ENCODE measurements at places on chromosomes 4 and X.
A peak's percentile ranks its signal among the peaks of the same experiment; 100 is the strongest.

GRCh38 chrX:146887020-146887419 lies 72.5 kb upstream of the CXorf51A start:
- no peak for DNase-seq

GRCh38 chrX:33721927-33722326 lies 410.2 kb downstream of the FAM47A start:
- no peak for DNase-seq

GRCh38 chr4:167492007-167492406 lies 257.7 kb upstream of the SPOCK3 start:
- no peak for DNase-seq

- DNase-seq, result no peak
These were observed 296.0 kb upstream of the SFRP2 start for GRCh38 chr4:154084864-154085263.

GRCh38 chr4:93018806-93019205 lies 715.0 kb downstream of the GRID2 start:
- no peak for DNase-seq

- no peak for DNase-seq
These were observed 28.9 kb upstream of the RPS6KA6 start for GRCh38 chrX:84216881-84217280.

DNA sequence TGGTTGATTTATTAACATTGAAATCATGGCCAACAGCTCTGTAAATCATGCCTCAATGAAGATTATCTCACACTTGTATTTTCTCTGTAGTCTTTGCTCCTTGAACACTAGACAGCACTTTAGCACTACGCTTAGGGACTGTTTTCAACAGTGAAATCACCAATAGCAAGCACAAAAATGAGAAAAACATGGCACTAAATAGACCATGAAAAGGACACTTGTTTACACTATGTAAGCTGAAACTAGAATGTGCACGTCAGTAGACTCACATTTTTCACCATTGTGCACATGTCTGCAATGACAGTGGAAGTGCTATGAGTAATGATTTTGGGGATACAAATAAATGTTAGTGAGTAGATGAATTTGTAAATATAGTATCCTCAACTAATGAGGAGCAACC lies 3.1 kb downstream of the BMP2K start:
- no peak for DNase-seq

- DNase-seq, result no peak
These were observed 14.8 kb upstream of the RTL5 start for GRCh38 chrX:72146527-72146926.

DNA sequence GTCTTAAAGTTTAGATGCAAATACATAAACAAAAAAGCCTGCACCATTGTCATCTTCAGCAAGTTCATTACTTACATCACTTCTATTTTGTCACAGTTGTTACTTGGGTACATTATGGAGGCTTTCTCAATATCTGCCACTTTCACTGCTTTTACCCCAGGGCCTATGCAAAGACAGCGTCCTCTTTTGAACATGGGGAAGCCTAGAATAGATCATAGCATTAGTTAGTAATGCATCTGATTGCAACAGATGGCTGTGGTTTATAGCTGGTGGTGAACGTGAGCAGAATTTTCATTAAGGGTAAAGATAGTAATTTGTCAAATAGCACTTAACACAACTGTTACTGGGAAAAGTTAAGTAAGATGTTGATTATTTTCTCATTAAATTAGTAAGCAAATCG lies 729 bp downstream of the CXCL11 start:
- no peak for DNase-seq

GRCh38 chrX:115013705-115014104 lies 3.7 kb downstream of the IL13RA2 start:
- no peak for DNase-seq

- no peak for DNase-seq
These were observed 249.8 kb upstream of the AADAT start for GRCh38 chr4:170339522-170339921.

- no peak for DNase-seq
These were observed 43.0 kb downstream of the LRP2BP start for GRCh38 chr4:185352741-185353140.

DNA sequence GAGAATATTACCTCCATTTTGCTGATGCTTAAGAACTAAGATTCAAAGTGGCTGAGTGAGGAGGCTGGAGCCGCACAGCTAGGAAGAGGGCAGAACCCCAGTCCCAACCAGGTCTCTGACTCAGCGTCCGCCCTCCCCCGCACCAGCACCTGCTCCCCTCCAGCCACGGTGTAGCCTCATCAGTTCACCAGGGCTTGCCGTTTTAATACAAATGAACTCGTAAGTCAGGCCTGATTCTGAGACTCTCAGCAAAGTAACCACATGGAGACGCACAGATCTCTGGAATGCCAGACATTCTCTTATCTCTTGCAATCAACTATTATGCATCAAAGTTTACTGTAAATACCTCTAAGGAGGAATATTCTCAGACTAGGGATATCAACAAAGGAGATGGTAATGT lies 52.4 kb downstream of the ENPP6 start:
- no peak for DNase-seq

GRCh38 chr4:85783483-85783882 lies 308.5 kb downstream of the ARHGAP24 start:
- DNase-seq, result no peak

- peak; percentile 55 for DNase-seq
These were observed at the start of gene CTSO for GRCh38 chr4:155953151-155954117. CTSO (minus strand) TSS chr4:155953866; CDS start chr4:155953847, 19 bp downstream.

DNA sequence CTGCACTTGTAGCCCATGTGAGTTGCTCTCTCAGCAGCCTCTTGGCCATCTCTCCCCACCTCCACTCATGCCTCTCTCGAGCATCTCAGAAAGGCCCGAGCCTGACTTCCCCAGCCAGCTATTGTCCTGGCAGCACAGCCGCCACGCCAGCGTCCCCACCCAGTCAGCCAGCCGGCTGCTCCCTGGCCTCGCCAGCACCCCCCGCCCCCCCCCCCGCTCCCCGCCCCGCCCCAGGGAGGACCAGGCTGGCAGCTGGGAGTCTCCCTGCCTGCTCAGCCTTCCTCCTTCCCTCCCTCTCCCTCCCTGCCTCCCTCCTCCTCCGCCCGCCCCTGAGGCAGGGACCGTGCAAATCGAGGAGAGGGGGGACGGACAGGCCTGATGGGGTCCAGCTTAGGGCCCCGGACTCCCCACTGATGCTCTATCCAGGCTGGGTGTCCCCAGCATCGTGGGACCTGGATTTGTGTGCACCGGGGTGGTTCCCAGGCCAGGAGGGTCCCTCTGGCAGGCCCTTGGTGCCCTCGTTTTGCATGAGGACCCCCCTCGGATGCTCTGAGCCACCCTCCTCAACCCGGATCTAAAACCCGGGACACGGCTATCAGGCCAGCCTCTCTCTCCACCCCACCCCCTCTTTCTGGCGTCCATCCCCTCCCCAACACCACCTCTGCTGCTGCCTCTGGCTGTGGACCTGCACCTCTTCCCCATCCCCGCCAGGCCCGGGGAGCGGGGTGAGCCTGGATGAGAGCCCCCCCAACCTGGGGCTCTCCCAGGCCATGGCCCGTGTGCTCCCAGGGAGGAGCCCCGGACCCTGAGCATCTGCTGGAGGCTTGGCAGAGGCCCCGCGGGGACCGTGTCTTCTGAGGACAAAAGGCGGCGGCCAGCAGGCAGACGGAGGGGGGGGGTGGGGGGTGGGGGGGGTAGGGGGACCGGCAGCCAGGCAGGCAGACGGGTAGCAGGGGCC lies at the start of gene GPR173:
TSS of gene GPR173 (plus strand) at position 621 of the 958 bp plus-strand sequence. CDS start 27,833 bp downstream, outside the sequence.
- no peak for DNase-seq

- no peak for DNase-seq
These were observed 82.2 kb downstream of the STOX2 start for GRCh38 chr4:183986971-183987946.

GRCh38 chr4:87805971-87806370 lies 6.6 kb downstream of the IBSP start:
- no peak for DNase-seq

- DNase-seq, result no peak
These were observed 8.9 kb downstream of the FHIP1A start for GRCh38 chr4:151417766-151418376.

DNA sequence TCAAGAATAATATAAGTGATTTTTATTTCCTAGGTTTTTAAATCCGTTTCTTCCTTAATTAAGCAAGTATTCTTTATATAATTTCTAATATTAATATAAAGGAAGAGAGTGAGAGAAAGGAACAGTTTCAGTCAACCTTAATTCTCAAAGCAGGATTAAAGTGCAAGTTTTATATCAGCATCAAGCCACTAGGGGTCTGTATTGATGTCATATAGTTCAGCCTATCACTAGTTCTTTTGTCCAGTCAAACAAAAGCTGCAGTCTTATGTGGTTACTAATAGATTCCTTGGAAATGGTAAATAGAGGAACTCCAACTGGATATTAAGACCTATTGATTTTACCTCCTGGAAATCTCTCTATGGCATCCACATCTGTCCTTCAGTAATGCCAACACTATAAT lies 82.0 kb downstream of the NAP1L3 start:
- DNase-seq, result no peak

DNA sequence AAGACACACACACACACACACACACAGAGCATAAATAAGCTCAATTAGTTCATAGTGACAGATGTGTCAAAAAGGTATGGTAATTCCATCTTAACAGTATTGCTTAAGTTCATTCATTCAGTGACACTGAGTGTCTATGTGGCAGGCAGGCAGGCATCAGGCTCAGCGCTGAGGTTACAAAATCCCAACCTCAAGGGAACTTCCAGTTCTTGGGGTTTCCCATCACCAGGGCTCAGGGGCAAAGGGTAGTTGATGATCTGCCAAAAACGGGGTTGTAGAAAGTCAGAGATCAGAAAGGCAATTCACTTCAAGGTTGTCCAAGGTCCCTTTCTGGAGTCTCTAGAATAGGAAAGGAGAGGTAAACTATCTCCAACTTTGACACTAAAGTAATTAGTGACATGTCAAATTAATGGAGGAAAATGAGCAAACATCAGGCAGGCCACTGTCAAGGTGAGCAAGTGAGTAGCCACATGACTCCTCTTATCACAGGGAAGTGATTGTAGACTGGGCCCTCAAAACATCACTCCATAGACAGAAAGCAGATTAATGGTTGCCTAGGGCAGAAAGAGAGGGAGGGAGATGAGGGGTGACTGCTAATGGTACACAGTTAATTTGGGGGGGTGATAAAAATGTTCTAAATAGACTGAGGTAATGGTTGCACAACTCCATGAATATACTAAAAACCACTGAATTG lies 41.8 kb downstream of the GPC4 start:
- DNase-seq, result no peak

DNA sequence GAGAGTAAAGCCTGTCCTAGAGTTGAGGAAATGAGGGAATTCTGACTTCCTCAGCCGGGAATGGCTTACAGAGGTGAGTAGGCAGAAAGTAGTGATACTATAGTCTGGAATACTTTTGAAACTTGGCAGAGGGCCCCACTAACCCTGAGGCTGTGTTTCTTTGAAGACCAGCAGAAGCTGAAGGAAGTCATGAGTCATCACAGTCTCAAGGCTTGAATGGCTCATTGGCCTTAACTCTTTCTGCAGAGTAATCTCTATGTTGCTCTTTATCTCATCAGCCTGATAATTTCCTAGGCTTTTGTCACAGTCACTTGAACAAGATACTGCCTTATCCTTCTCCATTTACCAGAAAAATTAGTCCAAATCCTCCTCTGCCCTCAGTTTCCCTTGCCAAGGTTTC lies 80.8 kb downstream of the ANKRD50 start:
- no peak for DNase-seq

GRCh38 chr4:128859887-128860677 lies 50.6 kb downstream of the JADE1 start:
- no peak for DNase-seq

GRCh38 chrX:129836827-129837226 lies 6.9 kb downstream of the ZDHHC9 start:
- DNase-seq, result no peak

- no peak for DNase-seq
These were observed 318.5 kb downstream of the ARAP2 start for GRCh38 chr4:35925806-35926205.

DNA sequence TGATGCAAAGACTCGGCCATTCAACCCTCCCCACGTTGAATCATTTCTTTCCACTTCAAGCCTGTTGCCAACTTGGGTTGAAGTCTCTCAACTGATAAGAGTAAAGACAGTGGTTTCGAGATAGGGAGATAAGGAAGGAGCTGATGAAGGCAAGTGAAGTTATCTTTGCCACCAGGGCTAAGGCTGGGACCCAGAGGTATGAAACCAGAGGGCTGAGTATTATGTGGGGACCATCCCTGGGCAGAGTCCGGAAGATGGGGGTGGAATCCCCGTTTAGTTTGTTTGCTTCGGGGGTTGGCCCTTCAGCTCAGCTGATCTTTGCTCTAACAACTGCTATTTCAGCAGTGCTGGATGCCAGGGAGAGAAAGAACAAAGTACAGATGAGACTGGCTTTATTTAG lies 2.3 kb upstream of the XPNPEP2 start:
- DNase-seq, result no peak

GRCh38 chrX:46913667-46914066 lies 1.4 kb downstream of the JADE3 start:
- DNase-seq, result no peak

DNA sequence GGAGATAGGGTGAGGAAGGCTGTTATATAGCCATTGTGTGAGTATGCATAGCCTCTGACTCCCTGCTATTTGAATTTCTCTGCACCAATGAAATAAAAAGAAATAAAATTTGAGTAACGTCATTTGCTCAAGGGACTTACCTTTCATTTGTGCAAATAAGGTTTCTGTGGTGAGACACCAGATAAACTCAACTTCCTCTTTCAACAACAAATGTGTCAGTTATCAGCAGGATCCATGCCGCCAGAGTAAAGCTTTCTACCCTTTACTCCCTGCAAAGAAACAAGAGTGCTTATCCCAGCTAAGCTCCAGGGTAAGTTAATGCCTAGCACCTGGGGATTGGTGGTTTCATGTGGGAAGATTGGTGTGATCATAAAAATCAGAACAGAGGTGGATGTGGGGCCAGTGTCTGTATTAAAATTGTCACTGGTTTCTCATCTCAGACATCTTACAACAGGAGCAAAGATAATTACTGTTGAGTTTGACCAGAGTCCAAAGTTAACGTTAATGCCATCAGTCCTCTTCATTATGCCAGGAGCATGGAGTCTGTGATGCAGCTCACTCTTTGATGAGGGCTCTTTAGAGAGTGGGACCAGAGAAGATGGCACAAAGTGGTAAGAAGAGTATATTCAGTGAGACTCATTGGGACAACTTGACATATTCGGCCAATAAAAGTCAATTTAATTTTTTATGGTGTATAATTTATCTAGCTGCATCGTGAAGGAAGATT lies at the start of gene P2RY10:
TSS of gene P2RY10 (plus strand) at position 206 of the 727 bp plus-strand sequence. CDS start 15,130 bp downstream, outside the sequence.
- no peak for DNase-seq

GRCh38 chr4:103306870-103307375 lies 108.8 kb upstream of the CENPE start:
- no peak for DNase-seq

DNA sequence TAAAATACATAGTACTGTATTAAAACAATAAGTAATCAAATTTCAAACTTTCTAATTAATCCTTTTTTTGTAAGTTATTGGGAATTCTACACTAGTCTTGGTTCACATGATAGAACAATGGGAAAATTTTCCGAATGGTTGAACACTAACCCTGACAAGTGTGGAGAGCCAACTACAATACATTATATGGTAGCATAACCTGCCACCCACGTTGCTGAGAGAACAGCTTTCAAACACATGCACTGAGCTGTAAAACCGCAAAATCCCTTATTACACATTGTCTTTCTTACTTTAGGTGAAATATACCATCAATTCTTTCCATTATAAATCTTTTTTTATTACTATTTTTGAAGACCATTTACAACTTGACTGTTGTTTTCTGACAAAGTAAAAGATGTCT lies 54.7 kb downstream of the ANAPC10 start:
- no peak for DNase-seq
